Activated CD4-positive, alpha-beta memory T cell treated with anti-CD3 and anti-CD28 coated beads for 36 hours (primary cell): ENCODE measurements at places on chromosomes 11 and 22.
A peak's percentile ranks its signal among the peaks of the same experiment; 100 is the strongest.

- no peak for DNase-seq
Measured at GRCh38 chr11:112320668-112321067, 60.0 kb upstream of the PLET1 start.

DNA sequence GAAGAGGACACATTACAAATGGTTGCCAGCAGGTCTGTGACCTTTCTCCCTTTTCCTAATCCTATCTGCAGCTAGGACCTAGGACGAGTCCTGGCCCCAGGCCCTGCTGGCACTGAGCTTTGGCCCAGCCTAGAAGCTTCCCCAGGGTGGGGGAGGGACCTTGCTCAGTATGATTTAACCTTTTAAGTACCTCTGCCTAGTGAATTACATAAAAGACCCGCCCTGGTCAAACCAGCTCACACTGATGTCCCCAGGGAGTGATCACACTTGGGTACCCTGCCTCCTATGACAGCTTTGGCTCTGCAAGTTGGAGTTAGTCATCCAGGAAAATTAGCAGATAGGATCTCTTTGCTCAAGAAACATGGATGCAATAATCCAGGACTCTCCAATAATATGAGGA, 21.9 kb downstream of the ASCC2 start:
- DNase-seq = no peak

- no peak for DNase-seq
Measured at GRCh38 chr11:75893251-75893650, 78.2 kb downstream of the UVRAG start.

GRCh38 chr11:75033916-75034315, 45.2 kb downstream of the NEU3 start:
- no peak for DNase-seq

DNA sequence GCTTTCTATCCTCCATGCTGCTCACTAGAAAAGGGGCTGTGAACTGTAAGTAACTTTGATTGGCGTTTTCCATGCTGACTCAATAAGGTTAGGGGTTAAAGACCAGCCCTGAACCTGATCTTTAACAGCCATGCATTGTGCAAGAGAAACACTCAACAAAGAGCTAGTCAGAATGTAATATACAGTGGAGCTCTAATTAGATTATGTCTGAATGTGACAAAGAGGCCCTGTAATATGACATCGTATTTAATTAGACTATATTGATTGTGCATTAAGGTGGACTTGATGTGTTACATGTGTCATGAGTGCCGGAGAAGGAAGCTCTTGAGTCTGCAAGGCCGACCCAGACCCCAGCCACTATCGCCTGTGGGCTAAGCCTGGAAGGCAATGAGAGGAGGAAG, 70.5 kb downstream of the PKNOX2 start:
- no peak for DNase-seq

- no peak for DNase-seq
Measured at GRCh38 chr11:10913075-10913474, 55.2 kb upstream of the ZBED5 start.

- no peak for DNase-seq
Measured at GRCh38 chr22:31896472-31896871, 47.9 kb upstream of the YWHAH start.

DNA sequence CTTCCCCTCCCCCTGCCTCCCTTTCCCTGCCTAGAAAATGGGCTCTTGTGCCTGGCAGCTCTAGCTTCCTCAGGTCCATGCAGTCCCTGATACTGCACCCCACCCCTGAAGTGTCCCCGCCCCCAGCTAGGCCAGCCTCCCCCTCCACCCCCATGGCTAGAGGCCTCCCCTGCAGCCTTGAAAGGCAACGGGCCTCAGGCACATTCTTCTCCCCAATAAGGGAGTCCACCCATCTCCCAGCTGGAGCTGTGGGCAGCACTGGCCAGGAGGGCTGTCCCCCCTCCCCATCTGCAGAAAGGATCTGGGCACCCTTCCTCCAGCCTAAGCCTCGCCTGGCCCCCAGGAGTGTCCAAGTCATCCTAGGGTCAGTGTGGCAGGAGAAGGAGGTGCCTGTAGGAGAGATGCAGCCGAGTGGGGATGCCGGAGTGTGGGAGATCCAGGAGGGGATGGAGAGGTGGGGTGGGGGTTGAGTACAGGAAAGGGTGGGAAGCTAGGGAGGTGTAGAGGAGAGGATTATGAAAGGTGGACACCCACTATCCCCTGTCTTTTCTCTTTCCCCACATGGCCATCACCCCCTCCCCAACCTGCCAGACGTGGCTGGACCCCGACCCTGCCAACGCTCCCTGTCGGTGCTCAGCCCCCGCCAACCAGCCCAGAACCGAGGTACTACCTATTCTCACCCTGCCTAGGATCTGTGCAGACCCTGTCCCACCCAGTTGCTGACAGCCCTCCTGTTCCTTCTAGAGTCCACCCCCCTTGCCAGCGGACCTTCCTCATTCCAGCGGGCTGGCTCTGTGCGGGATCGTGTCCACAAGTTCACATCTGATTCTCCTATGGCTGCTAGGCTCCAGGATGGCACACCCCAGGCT, 9.3 kb downstream of the SMTN start:
- DNase-seq = no peak

DNA sequence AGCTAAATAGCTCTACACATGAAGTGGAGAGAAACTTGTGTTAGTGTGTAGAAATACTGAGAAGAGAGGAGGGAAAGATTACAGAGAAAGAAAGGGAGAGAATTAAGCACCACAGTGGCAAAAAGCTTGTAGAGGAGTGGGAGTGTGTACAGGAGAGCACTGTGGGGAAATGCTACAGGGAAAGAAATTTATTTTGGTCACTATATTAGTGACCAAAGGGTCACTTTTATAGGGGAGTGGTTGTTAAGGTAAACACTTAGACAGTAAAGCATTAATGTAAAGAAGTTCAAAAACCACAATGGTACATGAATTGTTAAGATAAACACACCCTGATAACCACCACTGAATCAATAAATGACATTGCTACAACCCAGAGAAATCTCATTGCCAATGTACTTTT, 307.2 kb upstream of the CTSC start:
- DNase-seq = no peak

DNA sequence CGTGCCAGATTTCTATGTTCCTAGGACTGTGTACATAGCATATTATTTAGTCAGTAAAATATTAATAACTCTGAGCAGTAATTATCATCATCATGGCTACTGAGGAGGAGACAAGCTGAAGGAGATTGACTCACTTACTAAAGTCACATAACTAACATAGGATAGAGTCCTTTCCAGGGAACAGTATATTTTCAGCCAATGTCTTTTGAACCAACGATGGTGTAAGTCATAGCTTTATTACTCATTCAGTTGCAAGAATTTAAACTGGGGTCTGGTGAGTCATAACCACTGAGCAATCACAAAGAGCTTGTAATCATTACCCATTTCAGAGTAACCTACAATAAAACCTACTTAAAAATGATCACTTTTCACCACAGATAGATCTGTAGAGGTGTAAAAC, 1564.8 kb upstream of the TENM4 start:
- no peak for DNase-seq

DNA sequence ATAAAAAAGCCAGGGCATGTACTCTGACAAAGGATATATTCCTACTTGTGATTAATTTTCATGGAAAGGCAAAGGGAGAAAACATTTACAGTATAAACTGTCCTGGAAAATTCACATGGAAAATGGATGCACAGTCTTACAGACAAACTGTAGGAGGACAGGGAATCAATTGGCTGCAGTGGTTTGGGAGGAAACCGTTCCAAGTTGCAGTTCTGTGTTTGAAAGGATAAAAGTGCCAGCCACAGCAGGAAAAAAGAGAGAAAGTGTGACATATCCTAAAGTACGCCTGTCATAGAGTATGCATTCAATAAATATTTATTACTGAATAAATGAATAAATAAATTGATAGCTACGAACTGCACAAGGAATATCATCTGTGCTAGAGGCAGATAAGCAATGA, 462.9 kb downstream of the RAB38 start:
- DNase-seq = no peak

- DNase-seq = no peak
Measured at GRCh38 chr22:24942301-24942700, 4.2 kb downstream of the LHFPL7 start.

DNA sequence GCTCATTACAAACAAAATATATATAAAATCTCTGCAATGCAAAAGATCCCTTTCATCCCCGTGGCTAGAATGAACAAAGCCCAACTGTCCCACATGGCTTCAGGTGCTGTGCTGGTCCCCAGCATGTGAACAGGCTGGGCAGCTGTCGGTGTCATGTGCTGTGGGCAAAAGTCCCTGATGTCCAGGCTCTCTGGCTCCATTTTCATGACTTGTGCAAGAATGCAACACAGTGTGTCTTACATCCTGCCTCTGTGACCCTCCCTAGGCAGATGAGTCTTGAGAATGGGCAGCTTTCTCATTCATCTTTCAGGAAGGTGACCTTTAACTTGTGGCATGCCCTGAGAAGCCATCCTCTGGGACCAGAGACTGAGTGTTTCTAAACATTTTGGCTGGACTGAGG, 14.5 kb downstream of the GUCD1 start:
- no peak for DNase-seq

GRCh38 chr11:14029971-14030920, 67.7 kb downstream of the SPON1 start:
- DNase-seq = no peak

DNA sequence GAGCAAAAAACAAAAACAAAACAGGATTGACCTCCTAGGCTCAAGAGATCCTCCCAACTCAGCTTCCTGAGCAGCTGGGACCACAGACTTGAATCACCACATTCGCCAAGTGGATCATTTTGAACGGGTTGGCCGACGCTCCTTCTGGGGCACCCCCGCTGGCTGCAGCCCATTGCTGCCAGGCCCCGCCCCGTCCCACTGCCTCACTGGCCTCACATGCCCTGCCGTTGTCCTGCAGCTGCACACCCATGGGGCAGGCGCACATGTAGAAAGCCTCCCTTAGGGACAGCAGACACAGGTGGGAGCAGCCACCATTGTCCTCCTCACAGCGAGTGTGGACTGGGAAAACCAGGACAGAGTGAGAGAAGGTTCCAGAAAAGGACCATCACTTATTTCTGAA, 154.5 kb downstream of the CRYBB2 start:
- DNase-seq = no peak

- no peak for DNase-seq
Measured at GRCh38 chr22:42565956-42566355, 12.2 kb downstream of the SERHL2 start.

DNA sequence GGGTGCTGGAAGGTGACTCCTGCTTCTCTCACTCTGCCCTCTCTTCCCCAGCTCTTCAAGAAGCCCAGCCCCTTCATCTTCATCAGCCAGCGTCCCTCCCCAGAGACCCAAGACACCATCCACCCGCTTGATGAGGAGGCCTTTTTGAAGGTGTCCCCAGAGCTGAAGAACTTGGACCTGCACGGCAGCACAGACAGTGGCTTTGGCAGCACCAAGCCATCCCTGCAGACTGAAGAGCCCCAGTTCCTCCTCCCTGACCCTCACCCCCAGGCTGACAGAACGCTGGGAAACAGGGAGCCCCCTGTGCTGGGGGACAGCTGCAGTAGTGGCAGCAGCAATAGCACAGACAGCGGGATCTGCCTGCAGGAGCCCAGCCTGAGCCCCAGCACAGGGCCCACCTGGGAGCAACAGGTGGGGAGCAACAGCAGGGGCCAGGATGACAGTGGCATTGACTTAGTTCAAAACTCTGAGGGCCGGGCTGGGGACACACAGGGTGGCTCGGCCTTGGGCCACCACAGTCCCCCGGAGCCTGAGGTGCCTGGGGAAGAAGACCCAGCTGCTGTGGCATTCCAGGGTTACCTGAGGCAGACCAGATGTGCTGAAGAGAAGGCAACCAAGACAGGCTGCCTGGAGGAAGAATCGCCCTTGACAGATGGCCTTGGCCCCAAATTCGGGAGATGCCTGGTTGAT, 12.6 kb downstream of the IL10RA start:
- DNase-seq = no peak

- DNase-seq = no peak
Measured at GRCh38 chr22:30033137-30033536, 47.1 kb upstream of the HORMAD2 start.

DNA sequence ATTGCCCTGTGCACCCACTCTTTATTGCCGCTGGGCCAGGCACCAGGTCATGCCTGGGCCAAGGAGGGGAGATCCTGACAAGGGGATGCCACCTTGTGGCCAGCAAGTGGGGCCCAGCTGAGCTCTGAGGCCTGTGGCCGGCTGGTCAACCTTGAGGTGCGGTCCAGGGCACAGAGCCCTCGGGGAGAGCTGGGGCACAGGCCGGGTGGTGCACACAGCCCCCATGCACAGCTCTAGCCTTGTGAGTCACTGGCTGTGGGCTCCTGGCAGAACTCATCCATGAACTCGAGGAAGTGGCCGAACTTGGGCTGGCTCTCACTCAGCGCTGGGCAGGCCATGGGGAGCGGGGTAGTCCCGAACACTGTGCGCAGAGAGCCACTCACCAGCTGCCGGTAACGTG, 94.3 kb downstream of the RNF169 start:
- no peak for DNase-seq

GRCh38 chr11:1502954-1503707, 16.6 kb upstream of the MOB2 start:
- DNase-seq = no peak

DNA sequence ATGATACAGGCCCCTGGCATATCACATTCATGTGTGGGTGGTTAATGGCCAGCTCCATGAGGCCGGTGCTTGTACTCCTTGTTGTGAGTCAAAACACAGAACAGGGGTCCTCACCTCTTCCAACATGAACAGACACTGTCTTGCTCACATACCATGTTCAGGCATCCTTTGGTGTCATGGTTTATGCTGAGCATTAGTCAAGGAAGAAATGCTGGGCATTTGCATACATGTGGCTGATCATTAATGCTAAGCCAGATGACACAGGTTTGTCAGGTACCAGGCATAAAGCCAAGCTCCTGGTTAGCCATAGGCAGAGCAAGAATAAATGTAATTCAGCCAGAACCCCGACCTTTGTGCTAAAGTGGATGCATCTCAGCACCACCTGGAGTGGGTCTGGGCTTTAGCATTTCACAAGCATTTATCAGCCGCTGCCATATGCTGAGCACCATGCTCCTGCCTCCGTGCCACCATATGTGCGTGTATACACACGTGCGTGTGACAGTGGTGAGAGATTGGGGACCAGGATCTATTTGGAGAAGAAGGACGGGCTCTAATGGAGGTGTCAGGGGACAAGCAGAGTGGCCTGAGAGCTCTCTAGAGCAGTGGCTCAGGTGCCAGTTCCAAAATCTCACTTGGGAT, 55.0 kb downstream of the MICAL2 start:
- DNase-seq = no peak

- no peak for DNase-seq
Measured at GRCh38 chr11:47987781-47988180, 7.4 kb downstream of the PTPRJ start.

GRCh38 chr22:49934160-49934890, 15.9 kb downstream of the CRELD2 start:
- DNase-seq = peak; percentile 71

DNA sequence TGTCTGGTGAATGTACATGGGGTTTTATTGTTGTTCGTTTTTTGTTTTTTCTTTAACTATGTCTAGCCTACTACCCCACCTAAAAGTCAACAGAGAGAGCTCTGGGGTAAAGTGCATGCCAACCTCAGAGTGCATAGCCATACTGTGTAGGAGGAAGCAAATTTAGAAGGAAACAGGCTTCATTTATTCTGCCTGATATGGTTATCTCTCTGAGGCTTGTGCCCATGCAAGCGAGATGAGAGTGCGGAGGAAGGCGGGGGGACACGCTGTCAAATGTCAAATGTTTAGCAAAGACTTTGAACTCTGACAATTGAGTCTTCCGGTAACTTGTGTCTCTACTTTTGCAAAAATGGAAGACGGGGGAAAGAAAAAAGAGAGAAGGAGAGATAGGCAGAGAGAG, 295.5 kb downstream of the ETS1 start:
- DNase-seq = peak; percentile 69
